CD4-positive, alpha-beta T cell treated with Interleukin-15 for 1 hour (primary cell): ENCODE measurements at places on chromosomes 16 and 17.
A peak's percentile ranks its signal among the peaks of the same experiment; 100 is the strongest.

DNA sequence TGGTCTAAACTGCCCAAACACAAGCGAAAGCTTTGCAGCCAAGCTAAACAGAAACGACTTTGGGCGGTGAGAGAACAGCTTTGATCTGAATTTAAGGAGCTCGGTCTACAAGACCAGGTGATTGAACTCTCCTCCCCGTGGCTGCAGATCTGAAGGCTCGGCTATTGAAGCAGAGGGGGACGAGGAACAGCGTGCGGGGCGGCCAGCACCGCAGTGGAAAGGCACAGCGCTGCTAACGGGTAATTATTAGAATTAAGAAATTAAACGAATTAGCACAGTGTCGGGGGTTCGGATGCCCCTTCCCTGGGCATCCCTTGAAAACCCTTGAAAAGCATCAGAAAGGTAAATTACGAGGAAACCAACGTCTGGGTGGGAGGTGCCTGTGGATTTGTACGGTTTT lies 431 bp downstream of the TEKT3 start:
- no peak for DNase-seq

- DNase-seq: no peak
Measured at GRCh38 chr17:50542795-50543774, 3.9 kb upstream of the SPATA20 start.

DNA sequence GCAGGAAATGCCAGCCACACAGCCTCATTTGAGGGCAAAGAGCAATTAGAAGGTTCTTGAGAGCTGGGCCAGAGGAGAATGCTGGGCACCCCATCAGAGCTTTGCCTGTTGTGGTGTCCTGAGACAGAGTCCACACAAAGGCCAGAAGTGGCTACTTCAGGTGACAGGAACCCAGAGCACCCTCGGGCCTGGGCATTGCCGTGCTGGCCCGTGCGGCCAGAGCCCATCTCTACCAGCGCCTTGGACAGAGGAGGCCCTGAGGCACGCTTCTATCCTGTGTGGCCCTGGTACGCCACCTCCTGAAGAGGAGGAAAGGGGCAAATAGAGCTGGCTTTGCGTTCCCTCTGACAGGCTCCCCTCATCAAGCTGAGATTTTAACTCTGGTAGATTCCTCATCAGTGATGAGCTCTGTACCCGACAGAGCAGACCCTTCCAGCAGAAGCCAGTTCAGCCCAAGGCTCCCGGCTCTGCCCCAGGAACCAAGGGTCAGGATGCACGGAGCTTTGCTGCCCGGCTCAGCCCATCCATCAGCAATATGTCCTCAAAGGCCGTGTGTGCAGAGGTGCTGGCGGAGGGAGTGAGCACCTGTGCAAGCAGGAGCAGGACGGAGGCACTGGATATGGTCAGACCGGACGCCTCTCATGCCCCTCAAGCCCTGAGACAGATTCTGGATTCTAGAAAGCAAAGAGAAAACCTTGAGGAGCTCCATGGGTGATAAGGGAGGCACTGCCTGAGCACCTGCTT lies 3.4 kb upstream of the RASD1 start:
- DNase-seq: no peak

- DNase-seq: no peak
Measured at GRCh38 chr16:24367186-24367710, 111.1 kb downstream of the CACNG3 start.

GRCh38 chr17:58371300-58371950 lies 19.4 kb upstream of the SUPT4H1 start:
- no peak for DNase-seq

GRCh38 chr16:3073448-3073847 lies 8.0 kb downstream of the IL32 start:
- DNase-seq: no peak

- DNase-seq: no peak
Measured at GRCh38 chr17:74981318-74981978, 6.0 kb upstream of the CDR2L start.

DNA sequence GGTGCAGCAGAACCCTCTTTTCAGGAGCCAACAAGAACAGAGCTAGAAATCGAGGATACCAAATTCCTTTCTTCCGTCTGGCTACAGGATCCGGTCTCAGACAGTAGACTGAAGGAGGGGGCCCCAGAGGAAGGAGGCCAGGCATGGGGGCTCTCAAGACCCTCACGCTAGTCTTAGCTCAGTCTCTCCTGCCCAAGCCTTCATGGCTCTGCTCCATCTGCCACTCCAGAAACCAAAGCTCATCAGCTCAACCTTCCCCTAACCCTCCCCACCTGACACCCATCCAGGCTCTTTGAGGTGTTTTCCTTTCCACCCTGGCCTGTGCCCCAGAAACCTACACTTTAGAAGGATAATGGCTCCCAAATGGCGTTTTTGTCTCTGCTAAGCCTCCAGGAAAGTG lies 6.2 kb upstream of the TMEM92 start:
- no peak for DNase-seq

- no peak for DNase-seq
Measured at GRCh38 chr17:63989622-63990345, 8.4 kb upstream of the PRR29 start.

GRCh38 chr17:29219378-29220047 lies 27.1 kb upstream of the CRYBA1 start:
- DNase-seq: peak; percentile 67

DNA sequence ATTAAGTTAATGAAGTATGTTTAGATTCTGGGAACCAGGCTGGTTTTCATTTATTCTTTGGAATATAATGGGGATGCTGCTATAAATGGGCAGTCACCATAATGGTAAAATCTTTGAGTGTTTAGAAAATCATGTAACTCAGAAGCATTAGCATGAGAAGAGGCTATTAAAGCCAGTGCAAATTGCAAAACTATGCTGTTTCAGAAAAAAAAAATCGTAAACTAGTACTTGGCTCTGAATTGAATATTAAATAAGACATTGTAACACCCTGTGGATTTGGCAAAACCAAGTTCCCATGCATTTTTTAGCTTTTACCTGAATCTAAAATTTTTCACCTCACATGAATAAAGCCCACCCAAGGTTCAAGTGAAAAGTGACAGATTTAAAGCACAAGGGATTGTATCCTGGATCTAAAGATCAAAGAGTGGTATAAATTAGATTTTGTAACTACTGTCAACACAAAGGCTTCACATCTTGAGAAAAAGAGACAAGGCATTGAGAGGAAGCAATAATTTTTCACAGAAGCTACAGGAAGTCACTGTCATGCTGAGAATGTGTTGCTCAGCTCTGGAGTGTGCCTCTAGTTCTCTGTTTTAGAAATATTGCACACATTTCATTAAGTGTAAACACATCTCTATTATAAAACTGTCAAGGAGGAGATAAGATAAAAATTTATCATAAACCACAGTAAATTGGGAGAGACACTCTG lies 142.2 kb downstream of the ABCA8 start:
- no peak for DNase-seq

GRCh38 chr16:12420661-12421209 lies 383.0 kb downstream of the CPPED1 start:
- no peak for DNase-seq

DNA sequence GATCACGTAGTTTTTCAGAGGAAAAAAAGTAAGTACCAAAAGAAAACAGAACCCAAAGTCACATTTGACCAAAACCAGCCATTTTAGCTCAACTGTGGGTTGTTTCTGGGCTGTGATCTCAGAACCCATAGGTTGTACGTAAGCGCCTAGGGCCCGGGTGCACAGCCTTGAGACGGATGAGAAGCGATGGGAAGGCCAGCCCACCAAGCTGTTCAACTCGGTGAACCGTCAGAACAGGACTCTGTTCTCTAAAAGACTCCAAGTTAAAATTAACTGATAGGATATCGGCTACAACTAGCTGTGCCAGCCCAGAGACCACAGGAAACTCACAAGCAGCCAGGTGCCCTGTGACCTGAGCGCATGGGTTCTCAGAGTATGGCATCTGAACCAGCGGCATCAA lies 28.3 kb downstream of the USP22 start:
- no peak for DNase-seq

DNA sequence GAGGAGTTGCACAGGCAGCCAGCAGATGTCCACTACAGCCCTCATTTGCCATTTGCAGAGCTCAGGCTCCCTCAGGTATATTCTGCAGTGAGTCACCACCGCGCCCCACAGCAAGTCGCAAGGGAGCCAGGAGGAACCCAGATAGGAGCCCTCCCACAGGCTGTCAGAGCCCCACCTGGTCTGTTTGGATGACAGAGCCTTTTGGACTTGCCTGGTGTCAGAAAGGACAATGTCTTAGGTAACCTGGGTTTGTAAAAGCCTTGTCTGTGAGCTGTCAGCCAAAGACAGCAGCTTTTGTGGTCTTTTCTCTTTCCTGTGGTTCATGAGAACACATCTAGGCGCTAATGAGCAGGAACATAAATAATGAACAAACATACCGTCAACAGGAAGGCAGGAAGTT lies 70.9 kb downstream of the GNAO1 start:
- peak; percentile 49 for DNase-seq

DNA sequence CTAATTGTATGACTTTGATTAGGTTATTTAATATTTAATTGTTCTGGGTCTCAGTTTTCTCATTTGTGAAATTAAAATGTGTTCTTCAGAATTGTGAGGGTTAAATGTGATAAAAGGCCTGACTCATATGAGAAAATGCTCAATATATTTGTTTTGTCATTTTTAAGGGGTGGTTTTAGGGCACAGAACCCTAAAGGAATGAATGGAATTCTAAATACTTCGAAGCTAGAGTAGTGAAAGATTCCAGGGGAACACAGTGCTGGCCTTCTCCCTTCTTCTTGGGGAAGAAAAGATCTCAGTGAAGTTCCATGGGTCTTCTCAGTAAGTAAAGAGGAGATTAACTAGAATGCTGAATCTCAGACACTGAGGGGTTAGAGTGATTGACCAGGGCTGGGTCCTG lies 3.9 kb upstream of the SMPD3 start:
- no peak for DNase-seq

DNA sequence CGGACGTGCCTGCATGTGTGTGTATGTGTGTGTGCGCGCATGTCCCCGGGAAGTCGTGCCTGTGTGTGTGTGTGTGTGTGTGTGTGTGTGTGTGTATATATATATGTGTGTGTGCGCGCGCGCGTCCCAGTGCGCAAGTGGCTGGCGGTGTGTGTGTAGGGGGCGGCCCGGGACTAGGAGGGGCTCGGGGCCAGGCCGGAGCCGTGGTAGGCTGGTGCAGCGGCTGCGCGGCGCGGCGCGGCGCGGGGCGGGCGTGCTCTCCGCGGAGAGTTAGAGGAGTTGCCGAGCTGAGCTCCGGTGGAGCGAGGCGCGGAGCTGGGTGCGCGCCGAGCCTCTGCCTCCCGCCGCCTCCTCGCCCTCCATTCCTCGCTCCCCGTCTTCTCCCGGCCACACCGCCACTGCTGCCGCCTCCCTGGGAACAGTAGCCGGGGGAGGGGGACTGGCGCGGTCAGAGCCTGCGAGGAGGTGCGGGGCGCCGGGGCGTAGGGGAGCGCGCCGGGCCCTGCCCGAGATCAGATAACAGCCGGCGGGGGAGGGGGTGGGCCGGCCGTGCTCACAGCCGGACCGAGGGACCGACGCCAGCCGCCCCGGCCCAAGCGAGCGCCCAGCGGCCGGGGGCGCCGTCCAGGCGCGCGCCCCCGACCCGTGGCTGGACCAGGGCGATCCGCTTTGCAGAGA lies at the start of gene KCNJ12:
Gene KCNJ12 (plus strand): TSS at position 277 of the 678 bp plus-strand sequence. CDS start 38,986 bp downstream, outside the sequence.
- no peak for DNase-seq

GRCh38 chr17:59462385-59462784 lies 103.0 kb upstream of the DHX40 start:
- DNase-seq: no peak

DNA sequence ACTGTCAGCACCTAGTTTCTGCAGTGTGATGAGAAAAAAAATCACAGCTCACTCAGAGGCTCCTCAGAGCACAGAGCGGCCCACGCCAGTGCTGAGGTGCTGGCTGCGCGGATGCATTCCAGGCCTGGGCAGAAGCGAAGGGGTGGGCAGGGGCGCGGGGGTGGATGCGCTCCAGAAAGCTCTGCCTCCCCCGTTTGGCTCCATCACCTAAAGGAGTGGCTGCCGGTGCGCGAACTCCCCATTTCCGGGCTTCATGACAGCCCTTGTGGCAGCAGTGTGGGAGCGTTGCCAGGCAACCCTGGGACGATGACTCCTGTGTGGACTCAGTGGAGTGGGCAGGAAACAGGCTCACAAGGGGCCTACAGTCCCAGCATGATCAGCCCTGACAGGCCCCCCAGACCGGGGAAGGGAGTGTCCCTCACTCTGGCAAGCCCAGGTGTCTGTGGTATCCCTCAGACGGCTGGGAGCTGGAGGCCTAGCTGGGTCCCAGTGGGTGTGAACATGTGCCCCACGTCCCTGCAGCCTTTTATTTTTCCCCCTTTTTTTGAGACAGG lies 32.8 kb upstream of the NUDT16L1 start:
- DNase-seq: peak; percentile 55

DNA sequence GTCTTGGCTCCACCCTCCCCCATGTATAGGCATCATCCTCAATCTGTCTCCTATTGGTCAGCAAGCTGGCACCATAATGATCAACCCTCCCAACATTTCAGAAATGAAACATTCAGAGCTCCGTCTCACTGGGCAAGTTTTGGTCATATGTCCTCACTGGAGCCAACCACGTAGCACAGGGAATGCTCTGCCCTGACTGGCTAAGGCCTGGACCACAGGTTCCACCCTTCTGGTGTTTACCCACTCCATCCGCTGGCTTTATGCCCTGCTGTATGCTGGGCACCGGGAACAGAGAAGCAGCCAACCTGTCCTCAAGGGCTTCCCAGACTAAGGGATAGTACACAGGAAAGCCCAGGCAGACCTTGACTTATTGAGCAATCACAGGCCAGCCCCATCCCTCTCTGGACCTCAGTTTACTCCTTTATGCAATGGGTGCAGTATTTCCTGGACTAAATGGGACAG lies 20.5 kb downstream of the MYO15A start:
- DNase-seq: no peak

DNA sequence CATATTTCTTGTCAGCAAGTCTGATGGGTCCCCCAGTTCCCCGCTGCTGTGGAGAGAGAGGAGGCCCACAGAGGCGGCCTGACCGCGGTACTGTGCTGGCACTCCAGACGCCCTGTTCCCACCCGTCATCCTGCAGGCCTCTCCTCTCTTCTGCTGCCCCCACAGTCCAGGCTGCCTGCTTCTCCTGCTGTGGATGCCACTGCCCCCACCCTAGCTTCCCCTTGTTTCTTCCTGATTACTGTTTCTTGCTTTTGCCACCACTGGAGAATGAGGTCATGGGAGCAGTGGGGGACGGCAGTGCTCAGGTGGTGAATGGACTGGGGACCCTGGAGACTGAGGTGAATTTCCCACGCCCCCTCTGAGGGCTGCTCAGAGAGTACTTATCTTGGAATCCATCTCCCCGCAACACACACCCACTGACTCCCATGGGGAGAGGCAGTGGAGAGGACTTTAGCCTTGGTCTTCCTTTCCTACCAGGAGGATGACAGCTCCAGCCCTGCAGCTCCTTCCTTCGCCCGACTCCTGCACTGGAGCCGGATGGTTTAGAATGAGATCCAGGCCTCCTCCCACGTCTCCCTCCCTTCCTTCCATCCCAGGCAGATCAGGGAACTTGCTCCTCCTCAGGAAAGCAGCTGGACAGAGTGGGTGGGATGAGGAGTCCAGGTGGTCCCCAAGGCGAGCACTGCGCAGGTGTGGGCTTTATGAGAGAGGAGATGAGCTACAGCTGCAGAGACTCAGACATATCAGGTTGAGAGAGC lies 60.4 kb downstream of the PLXDC1 start:
- no peak for DNase-seq

DNA sequence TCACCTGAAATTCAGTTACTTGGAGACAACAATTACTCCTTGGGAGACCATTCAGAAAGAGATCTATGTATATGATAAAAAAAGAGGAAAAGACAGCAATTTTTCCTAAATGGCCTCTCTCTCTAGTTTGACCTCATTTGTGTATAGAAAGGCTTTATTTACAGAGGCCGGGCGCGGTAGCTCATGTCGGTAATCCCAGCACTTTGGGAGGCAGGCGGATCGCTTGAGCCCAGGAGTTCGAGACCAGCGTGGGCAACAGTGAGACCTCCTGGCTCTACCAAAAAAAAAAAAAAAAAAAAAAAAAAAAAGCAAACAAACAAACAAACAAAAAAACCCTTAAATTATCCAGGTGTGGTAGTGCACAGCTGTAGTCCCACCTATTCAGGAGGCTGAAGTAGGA lies 20.7 kb downstream of the GRB2 start:
- DNase-seq: no peak
